ENCODE measurements at places on chromosomes 3 and 15.

- no peak for DNase-seq
Measured at GRCh38 chr3:138559134-138559533, 34.9 kb downstream of the CEP70 start.

DNA sequence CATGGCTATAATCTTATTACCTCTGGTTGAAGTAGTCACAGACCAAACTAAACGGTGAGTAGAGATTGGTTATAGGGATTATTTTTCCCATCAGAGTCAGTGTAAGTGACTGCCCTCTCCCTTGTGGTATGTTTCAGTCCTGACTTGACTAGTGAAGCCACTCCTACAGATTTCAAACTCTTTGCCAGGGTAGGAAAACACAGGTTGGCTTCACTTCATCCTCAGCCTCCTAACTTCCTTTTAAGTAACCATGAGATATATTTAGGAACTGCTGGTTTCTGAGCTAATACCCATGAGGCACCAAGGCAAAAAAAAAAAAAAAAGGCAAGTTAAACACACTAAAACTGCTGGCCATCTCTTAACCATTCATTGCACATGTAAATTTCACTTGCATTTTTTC lies 349.2 kb upstream of the MCTP2 start:
- DNase-seq: no peak

DNA sequence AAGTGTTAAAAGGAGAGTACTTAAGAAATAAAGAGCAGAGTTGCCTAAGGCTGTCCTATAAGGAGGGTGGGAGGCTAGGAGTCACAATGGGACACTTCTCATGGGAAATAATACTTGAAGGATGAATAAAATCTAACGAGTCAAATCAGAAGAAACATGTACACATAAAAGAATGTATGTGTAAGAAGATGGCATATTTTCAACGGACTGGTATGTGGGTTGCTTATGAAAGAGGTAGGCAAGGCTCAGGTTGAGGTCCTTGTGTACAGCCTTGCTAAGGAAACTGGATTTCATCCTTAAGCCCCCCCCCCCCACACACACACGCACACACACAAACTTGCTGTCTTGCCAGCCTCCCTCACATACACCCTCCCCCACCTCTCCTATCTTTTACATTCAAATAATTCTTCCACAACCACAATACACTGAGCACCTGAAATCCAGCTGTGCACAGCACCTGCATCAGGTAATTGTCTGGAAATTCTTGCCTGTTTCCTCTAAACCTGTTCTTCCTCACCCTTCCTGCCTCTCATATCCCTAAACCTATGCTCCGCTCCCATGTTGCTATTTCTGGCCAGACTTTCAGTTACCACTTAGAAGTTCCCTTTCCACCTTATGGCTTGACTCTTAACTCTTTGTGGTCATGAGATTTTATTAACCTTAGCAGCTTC lies 79.2 kb downstream of the FMN1 start:
- DNase-seq: no peak

GRCh38 chr3:49841126-49841696 lies 15.2 kb downstream of the TRAIP start:
- DNase-seq: no peak

DNA sequence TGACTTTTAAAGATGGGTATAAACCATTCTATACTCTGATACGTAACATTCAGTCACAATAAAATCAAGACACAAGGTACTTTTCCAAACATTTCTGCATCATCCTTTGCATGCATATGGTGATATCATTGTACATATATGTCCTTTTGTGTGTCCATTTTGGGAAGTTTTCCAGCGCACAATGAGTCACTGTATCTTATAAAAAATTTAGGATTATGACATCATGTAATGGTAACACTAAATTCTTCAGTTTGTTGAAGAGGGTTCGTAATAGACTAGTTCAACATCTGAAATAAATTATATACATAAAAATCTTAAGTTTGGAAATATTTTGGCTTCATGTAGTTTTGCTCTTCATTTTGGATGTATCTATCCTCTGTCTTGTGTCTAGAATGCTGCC lies 480.9 kb downstream of the ROBO1 start:
- DNase-seq: no peak

GRCh38 chr15:49134683-49135341 lies 20.6 kb downstream of the COPS2 start:
- no peak for DNase-seq

Data from activated CD8-positive, alpha-beta memory T cell treated with anti-CD3 and anti-CD28 coated beads, Interleukin-2, amount 50 U/mL, for 4 hours (primary cell).